ENCODE measurements at places on chromosomes 13 and 19.

DNA sequence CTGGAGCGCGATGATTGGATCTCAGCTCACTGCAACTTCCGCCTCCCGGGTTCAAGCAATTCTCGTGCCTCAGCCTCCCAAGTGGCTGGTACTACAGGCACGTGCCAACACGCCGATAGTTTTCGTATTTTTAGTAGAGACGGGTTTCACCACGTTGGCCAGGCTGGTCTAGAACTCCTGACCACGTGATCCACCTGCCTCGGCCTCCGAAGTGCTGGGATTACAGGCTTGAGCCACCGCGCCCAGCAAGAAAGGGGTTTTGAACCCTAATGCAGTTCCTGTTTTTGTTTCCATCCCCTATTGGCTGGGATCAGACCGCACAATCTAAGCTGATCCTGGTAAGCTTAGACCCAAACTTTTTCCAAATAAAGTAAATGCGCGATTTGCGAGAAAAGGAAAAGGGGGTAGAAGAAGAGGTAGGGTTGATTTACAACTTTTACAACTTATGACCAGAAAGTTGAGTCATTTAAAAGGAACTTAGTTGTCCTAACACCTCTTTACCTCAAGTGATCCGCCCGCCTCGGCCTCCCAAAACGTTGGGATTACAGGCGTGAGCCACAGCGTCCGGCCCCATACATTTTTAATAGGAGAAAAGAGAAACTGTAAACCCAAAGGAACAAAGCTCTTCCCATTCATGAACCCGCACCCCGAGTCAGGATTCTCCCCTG, 764 bp downstream of the ZNF626 start:
- no peaks in the 10 kb centered on the region for H3K27me3 ChIP-seq
- peak overlapping the region; percentile 77 for H3K4me3 ChIP-seq
- peaks cover 8% of the 10 kb centered on the region for H3K36me3 ChIP-seq
- DNase-seq, result no peak

DNA sequence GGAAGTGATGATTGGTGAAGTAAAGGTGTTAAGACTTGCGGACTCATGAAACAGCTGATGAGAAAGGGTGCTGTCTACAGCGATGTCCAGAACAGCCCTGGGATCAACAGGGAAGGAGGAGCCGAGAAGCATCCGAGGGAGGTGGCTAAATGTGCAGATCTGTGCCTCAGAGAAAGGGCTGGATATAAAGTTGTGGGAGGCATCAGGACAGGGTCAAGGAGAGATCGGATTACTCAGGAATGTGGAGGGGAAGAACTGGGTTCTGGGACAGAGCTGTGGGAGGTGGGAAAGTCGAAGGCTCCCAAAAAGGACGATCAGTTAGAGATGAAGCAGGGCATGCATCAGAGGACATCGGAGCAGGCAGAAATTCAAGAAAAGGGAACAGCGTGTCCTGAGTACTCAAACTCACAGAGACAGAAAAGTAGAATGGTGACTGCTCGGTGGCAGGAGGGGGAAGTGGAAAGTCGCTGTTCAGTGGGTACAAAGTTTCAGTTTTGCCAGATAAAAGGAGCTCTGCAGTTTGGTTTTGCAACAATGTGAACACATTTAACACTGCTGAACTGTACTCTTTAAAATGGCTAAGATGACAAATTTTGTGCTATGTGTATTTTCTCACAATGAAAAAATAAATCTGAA, 1.9 kb downstream of the SIGLEC14 start:
- no peak for DNase-seq
- H3K36me3 ChIP-seq, result no peaks in the 10 kb centered on the region
- H3K27ac ChIP-seq, result no peak overlapping the region
- H3K4me3 ChIP-seq, result no peak overlapping the region

GRCh38 chr13:102487330-102487729, 85.5 kb upstream of the FGF14 start:
- H3K4me1 ChIP-seq, result no peaks in the 10 kb centered on the region
- no peaks in the 10 kb centered on the region for H3K27me3 ChIP-seq
- no peaks in the 10 kb centered on the region for H3K36me3 ChIP-seq

- H3K27me3 ChIP-seq, result no peaks in the 10 kb centered on the region
- H3K4me3 ChIP-seq, result no peak overlapping the region
- H3K4me1 ChIP-seq, result no peaks in the 10 kb centered on the region
- no peaks in the 10 kb centered on the region for H3K36me3 ChIP-seq
These were observed 13.1 kb downstream of the ERICH6B start for GRCh38 chr13:45602183-45603170.

GRCh38 chr19:50263176-50263575, 59.8 kb downstream of the MYH14 start:
- no peaks in the 10 kb centered on the region for H3K36me3 ChIP-seq
- H3K27me3 ChIP-seq, result no peaks in the 10 kb centered on the region
- no peaks in the 10 kb centered on the region for H3K4me1 ChIP-seq
- no peak overlapping the region for H3K4me3 ChIP-seq

DNA sequence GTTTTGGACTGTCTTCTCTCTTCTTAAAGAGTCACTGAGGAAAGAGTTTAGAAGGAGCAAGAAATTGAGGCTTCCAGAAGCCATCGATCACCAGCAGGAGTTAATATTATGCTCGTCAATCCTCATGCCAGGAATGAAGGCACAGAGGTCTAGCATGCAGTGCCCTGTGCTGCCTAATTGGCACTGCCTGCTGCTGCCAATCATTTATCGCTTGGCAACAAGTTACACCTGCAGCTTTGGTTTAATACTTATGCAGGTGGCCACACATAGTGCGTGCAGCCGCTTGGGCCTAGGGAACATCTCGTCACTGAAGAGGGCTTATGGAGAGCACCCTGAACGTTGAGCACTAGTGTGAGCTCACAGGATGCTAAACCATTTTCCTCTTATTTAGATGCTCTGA, 2.7 kb upstream of the SOX1 start:
- H3K36me3 ChIP-seq, result no peaks in the 10 kb centered on the region
- peaks cover 16% of the 10 kb centered on the region for H3K4me1 ChIP-seq
- peaks cover 52% of the 10 kb centered on the region for H3K27me3 ChIP-seq
- no peak for DNase-seq
- H3K27ac ChIP-seq, result no peak overlapping the region
- H3K4me3 ChIP-seq, result no peak overlapping the region

- H3K27ac ChIP-seq, result no peak overlapping the region
- no peaks in the 10 kb centered on the region for H3K27me3 ChIP-seq
- no peak for DNase-seq
- peaks cover 6% of the 10 kb centered on the region for H3K4me1 ChIP-seq
- H3K4me3 ChIP-seq, result no peak overlapping the region
- no peaks in the 10 kb centered on the region for H3K36me3 ChIP-seq
These were observed 1.8 kb upstream of the CEACAM16 start for GRCh38 chr19:44696939-44697669.

DNA sequence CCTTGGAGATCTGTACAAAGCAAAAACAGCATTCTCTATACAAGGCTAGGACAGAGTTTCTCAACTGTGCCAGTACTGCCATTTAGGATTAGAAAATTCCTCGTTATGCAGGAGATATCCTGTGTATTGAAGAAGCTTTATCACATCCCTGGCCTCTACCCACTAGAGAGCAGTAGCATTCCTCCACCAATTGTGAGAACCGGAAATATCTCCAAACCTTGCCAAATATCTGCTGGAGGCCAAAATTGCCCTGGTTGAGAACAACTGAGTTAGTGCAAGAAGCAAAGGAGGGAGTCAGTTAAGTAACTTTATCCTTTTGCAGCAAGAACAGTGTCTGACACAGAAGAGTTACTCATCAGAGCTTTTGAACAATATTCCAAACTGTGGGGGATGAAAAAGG, 16.2 kb upstream of the FREM2 start:
- no peaks in the 10 kb centered on the region for H3K27me3 ChIP-seq
- H3K4me1 ChIP-seq, result no peaks in the 10 kb centered on the region
- no peak for DNase-seq

- no peak overlapping the region for H3K27ac ChIP-seq
- H3K4me1 ChIP-seq, result no peaks in the 10 kb centered on the region
- no peak overlapping the region for H3K4me3 ChIP-seq
- no peaks in the 10 kb centered on the region for H3K36me3 ChIP-seq
- no peak for DNase-seq
These were observed 289.2 kb downstream of the FGF9 start for GRCh38 chr13:21960108-21960507.

GRCh38 chr13:50448535-50448998, 394.9 kb downstream of the DLEU7 start:
- no peak overlapping the region for H3K4me3 ChIP-seq
- no peaks in the 10 kb centered on the region for H3K27me3 ChIP-seq
- DNase-seq, result no peak
- H3K4me1 ChIP-seq, result peaks cover 7% of the 10 kb centered on the region

GRCh38 chr19:29217616-29218015, 4.7 kb upstream of the UQCRFS1 start:
- H3K36me3 ChIP-seq, result no peaks in the 10 kb centered on the region
- H3K4me1 ChIP-seq, result no peaks in the 10 kb centered on the region
- H3K27ac ChIP-seq, result no peak overlapping the region
- DNase-seq, result no peak
- no peaks in the 10 kb centered on the region for H3K27me3 ChIP-seq
- no peak overlapping the region for H3K4me3 ChIP-seq

DNA sequence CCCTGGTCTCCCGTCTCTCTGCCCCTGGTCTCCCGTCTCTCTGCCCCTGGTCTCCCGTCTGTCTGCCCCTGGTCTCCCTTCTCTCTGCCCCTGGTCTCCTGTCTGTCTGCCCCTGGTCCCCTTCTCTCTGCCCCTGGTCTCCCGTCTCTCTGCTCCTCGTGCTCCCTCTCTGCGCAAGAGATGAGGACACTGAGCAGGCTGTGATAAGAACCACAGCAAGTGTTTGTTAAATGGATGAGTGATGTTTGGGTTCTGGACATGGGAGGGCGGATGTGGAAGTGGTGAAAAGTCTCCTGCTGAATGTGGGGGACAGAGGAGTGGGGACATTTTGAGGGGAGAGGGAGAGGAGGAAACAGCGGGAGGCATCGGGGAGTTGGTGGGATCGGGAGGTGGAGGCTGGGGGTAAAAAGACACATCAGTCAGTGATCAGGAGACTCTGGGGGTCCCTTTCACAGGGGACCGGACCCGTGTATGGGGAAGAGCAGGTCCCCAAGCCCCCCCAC, 8.0 kb downstream of the NPAS1 start:
- DNase-seq, result no peak
- no peak overlapping the region for H3K4me3 ChIP-seq
- no peaks in the 10 kb centered on the region for H3K36me3 ChIP-seq

DNA sequence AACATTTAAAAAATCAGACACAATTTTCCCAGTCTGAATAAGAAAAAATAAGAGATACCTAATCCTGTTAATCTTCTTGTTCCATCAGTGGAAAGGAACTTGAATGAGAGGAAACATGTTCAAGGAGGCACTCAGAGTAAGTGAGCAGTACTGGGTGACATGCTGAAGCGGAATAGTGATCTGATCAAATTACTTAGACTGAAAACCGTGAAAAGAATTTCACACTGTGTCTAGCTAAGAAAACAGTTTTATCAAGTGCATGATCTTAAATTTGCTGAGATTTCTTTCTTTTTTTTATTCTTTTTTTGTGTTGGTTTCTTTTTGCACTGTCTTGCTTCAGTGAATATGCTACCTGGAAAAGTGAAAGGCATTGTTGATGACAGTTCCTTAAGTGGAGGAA, 249.5 kb upstream of the SLC10A2 start:
- DNase-seq, result no peak
- H3K4me3 ChIP-seq, result no peak overlapping the region
- H3K36me3 ChIP-seq, result no peaks in the 10 kb centered on the region
- no peaks in the 10 kb centered on the region for H3K27me3 ChIP-seq

DNA sequence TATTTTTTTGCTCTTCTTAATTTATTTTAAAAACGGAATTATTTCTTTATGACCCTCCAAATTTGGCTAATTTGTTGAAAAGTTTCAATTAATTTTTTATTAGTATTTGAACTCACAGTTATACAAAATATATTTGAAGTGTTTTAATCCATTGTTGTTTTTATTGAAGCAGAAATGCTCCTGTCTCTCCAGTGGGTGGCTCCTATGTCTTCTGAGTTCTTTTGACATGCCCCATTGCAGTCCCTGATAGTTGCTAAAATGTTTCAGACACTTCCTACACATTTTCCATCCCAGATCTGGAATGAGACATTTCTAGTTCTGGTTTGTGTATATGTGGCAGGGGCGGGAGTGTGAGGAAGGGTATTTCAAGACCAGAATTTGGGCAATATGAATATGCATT, 579.4 kb upstream of the PRR20A start:
- no peaks in the 10 kb centered on the region for H3K36me3 ChIP-seq
- H3K27me3 ChIP-seq, result no peaks in the 10 kb centered on the region
- no peak for DNase-seq
- H3K4me1 ChIP-seq, result no peaks in the 10 kb centered on the region
- no peak overlapping the region for H3K27ac ChIP-seq

- H3K4me1 ChIP-seq, result no peaks in the 10 kb centered on the region
- H3K27ac ChIP-seq, result no peak overlapping the region
- H3K4me3 ChIP-seq, result no peak overlapping the region
- H3K36me3 ChIP-seq, result no peaks in the 10 kb centered on the region
These were observed 408.1 kb upstream of the SLITRK1 start for GRCh38 chr13:84290386-84290785.

- DNase-seq, result no peak
- no peaks in the 10 kb centered on the region for H3K27me3 ChIP-seq
- H3K36me3 ChIP-seq, result no peaks in the 10 kb centered on the region
- H3K4me3 ChIP-seq, result no peak overlapping the region
- no peak overlapping the region for H3K27ac ChIP-seq
- H3K4me1 ChIP-seq, result no peaks in the 10 kb centered on the region
These were observed 140.6 kb downstream of the LHFPL6 start for GRCh38 chr13:39462428-39462827.

- H3K4me3 ChIP-seq, result no peak overlapping the region
- H3K4me1 ChIP-seq, result no peaks in the 10 kb centered on the region
- DNase-seq, result peak; percentile 45
- no peaks in the 10 kb centered on the region for H3K36me3 ChIP-seq
- H3K27me3 ChIP-seq, result no peaks in the 10 kb centered on the region
These were observed 29.4 kb upstream of the PTPRS start for GRCh38 chr19:5369962-5370367.

DNA sequence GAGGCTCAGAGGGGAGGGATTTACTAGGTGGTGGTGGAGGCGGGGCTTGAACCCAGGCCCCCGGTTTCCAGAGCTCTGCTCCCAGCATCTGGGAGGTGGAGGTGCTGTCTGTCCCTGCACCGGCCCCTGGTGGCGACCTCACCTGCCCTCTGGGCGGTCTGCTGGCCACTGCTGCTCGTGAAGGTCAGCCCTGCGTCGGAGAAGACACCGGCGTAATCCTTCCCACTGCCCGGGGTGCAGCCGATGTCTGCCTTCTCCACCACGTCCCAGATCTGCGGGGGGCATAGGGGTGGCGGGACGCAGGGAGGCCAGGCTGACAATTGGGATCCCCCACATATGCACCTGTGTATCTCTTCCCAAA, 12.8 kb downstream of the C3 start:
- peaks cover 3% of the 10 kb centered on the region for H3K27me3 ChIP-seq
- H3K27ac ChIP-seq, result no peak overlapping the region
- no peak overlapping the region for H3K4me3 ChIP-seq
- no peak for DNase-seq
- peaks cover 8% of the 10 kb centered on the region for H3K4me1 ChIP-seq
- H3K36me3 ChIP-seq, result no peaks in the 10 kb centered on the region

DNA sequence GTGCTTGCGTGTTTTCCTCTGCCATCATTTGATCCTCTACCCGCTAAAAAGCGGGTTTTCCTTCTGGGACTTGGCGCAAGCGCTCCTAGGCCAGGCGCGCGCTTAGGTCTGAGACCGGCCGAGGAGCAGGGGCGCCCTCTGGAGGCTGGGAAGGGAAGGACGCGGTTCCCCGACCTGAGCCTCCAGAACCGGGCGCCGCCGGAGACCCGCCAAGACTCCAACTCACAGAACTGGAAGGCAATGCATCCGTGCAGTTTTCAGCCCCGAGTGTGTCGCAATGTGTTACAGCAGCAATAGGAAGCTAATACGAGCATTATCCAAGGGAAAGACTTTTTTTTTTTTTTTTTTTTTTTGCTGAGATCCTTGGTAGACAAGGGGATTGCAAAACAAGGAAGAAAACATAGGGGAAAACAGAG, 190.9 kb downstream of the COL4A1 start:
- H3K27me3 ChIP-seq, result peaks cover 3% of the 10 kb centered on the region
- no peaks in the 10 kb centered on the region for H3K36me3 ChIP-seq
- no peak overlapping the region for H3K4me3 ChIP-seq
- no peak overlapping the region for H3K27ac ChIP-seq
